Glomerular endothelial cell (primary cell): ENCODE measurements at places on chromosomes 4 and X. TPM values are rescaled to one million over a fixed set of nuclear protein-coding genes. Genes with fewer than 3 reads are reported as not detected.

DNA sequence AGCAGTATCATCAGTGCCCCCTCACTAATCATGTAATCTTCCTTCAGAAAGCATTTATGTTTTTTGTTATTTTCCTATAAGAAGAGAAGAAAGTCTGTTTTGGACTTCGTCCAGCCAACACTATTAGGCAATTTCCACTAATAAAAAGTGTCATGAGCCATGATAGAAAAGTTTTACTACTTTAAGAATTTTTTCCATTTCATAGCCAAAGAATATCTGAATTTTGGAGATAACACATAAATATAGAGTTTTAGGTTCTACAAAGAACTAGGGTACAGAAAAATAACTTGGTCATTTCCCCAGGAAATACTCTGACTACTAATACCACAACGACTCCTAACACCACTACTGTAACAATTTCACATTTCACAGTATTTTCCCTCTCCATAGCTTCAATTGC, 41.8 kb upstream of the VEGFC start:
- DNase-seq = no peak

DNA sequence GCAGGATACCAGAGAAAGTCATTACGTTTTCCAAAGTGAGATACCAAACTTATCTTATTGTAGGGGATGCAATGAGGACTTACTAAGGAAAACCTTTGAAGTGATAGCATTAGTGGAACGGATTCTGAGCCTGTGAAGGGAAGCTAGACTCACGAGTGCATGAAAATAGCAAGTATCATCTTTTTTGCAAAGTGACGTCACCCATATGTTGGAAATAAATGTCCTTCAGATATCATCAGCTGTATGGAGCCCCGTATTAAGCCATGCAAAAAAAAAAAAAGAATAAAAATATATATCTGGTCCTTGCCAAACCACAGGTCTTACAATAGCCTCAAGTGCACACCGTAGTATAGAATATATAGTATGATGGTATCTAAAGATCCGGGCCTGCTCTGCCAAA, 46.8 kb upstream of the ITM2A start:
- DNase-seq = no peak

PABPC5 gene
- 0.58 and 0.78 TPM in 2 replicates for total RNA-seq

MAGEA2B gene
- total RNA-seq = not detected in 2 replicates

TBCK gene
- 24.4 and 25.5 TPM in 2 replicates for total RNA-seq

CXorf49 gene
- total RNA-seq = not detected in 2 replicates
